ENCODE measurements at places on chromosomes 1 and 21.

DNA sequence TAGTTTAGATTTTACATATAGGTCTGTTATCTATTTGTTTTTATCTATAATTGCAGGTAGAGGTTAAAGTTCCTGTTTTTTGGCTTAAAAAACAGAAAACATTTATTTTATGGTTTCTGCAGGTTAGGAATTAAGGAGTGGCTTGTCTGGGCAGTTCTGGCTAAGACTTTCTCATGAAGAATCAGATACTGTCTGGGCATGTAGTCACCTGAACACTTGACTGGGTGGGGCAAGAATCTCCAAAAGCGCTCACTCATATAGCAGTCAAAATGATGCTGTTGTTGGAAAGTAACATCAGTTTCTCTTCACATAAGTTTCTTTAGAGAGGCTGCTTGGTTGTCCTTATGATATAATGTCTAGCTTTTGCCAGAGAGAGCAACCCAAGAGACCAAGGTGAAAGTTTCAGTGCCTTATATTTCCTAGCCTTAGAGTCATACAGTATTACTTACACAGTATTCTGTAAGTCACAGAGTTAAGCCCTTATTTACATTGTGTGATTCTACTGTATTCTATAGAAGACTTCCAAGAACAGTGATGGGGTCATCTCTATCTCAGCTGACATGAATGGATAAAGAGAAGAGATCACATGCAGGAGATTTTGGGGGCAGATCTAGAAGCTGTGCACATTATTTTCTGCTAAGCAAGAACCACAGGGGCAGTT is 125.4 kb upstream of the GPR52 start:
- no peak for DNase-seq

- DNase-seq = no peak
Observed at GRCh38 chr1:244100704-244101453, 49.8 kb downstream of the ZBTB18 start.

- DNase-seq = no peak
Observed at GRCh38 chr1:236514703-236515442, 8.9 kb upstream of the LGALS8 start.

GRCh38 chr1:222656391-222657155 is 38.7 kb downstream of the MIA3 start:
- DNase-seq = no peak

DNA sequence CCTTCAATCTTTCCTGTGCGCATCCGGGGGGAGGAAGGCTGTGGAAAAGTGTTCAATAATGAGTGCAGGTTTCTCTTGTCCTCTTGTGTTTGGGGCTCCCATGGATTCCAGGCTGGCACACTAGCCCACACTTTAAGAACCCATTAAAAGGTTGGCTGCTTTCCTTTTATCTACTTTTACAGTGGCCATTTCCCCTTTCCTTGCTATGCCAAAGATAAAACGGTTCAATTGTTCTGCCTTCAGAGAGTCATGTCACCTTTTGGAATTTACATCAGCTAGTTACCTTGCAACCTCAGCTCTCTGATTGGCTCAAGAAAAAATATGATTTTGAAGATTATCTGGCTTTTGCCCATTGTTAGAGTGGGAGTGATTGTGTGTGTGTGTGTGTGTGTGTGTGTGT is 182.3 kb downstream of the SDCCAG8 start:
- no peak for DNase-seq

- DNase-seq = no peak
Observed at GRCh38 chr1:203656796-203657747, 30.4 kb downstream of the ATP2B4 start.

DNA sequence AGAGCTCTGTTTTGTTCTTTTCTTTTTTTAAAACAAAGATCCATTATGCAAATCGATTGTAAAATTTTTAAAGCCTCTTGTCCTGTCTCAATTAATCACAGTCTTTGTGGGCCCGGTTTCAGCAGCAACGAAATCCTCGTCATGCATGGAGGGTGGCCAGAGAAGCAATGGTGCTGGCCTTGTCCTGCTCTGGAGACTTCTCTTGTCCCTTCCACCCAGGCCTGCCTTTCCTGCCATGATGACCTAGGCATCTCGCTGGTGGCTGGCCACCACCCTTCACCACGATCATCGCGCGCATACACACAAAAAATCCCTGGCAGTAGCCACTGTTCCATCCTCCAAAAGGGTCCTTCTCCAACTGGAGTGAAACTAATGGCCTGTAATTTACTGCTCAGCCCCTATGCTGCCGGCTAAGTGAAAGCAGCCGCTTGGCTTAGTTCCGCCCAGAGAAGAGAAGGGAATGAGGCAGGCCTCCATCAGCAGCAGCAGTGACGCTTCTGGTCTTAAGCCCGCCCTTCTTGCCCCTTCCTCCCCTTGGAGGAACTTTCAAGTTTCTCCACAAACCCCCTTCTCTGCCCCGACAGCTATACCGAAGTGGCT is 309.5 kb downstream of the NPHP4 start:
- no peak for DNase-seq

DNA sequence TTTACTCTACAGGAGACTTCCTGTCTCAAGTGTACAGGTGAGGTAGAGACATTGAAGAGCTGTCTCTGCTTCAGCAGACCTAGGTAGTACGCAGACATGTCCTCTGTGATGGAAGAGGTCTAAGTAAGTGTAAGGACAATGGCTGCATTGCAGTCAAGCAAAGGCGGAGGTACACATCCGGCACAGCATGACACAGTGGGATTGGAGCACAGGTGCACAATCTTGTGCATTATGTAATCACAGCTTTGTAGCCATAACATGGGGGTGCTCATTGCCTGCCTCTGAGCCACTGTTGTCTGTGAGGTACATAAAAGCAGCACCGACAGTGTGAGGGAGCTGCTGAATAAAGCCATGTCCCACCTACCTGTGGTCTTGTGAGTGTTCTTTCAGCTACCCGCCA is 66.4 kb upstream of the CCDC190 start:
- DNase-seq = no peak

- no peak for DNase-seq
Observed at GRCh38 chr1:247535402-247535801, 838 bp downstream of the OR2C3 start.

GRCh38 chr1:200033511-200034261 is 6.2 kb downstream of the NR5A2 start:
- no peak for DNase-seq

- no peak for DNase-seq
Observed at GRCh38 chr1:28926629-28927265, 12.4 kb downstream of the EPB41 start.

DNA sequence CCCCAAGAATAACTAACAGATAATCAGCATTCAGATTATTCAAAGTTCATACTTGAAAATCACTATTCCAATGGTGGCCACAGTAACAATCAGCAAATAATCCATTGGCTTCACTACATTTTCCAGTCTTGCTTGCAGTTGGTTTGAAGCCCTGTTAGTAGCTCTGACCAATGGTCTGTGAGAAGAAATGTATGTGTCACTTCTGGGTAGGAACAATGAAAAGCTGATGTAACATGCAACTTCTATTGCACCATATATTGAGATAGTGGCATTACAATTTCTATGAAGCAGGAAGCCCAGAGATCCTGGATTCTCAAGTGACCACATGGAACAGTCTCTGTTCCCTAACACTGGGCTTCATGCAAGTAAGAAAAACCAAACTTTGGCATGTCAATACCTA is 250.9 kb upstream of the DAB1 start:
- DNase-seq = no peak

- DNase-seq = no peak
Observed at GRCh38 chr1:246267896-246268295, 239.2 kb downstream of the SMYD3 start.

DNA sequence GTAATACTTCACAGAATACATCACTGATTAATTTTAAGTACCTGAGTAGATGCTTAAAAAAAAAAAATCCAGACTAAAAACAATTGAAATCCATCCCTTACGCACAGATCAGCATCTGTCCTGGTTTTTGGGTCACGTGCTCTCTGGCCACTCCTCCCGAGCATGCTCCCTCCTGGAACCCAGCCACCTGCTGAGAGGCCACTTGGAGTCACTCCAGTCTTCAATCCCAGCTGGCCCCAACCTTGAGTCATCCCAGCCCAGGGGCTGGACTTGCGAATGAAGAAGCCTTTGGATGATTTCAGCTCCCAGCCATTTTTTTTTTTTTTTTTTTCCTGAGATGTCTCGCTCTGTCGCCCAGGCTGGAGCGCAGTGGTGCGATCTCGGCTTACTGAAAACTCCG is 8.9 kb downstream of the MAP1LC3C start:
- DNase-seq = no peak

DNA sequence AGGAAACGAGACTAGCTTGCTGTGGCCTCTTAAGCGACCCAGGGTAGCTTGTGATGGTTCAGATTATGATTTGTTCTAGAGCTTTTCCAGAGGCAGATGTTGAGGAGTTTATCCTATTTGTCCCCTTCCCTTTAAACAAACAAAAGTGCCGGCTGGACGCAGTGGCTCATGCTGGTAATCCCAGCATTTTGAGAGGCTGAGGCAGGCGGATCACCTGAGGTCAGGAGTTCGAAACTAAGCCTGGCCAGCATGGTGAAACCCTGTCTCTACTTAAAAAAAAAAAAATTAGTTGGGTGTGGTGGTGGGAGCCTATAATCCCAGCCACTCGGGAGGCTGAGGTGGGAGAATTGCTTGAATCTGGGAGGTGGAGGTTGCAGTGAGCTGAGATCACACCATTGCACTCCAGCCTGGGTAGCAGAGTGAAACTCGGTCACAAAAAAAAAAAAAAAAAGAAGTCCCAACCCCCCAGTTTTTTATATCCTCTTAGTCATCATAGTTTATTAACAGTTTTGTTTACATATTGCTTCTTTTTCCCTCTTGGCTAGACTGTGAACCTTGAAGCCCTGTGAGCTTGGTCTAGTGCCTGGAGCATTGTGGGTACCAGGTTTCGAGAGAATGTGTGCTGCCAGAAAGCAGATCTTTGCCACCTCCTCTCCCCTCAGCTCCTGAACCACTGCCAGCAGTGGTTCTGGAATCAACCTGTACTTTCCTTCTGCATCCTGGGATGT is 29.8 kb downstream of the MAPKAPK2 start:
- DNase-seq = no peak

GRCh38 chr1:91790392-91790791 is 95.6 kb downstream of the TGFBR3 start:
- DNase-seq = no peak

GRCh38 chr1:165328136-165328535 is 28.4 kb downstream of the LMX1A start:
- no peak for DNase-seq

- no peak for DNase-seq
Observed at GRCh38 chr1:168467452-168467851, 76.3 kb downstream of the XCL2 start.

- no peak for DNase-seq
Observed at GRCh38 chr21:31771685-31772084, 39.8 kb upstream of the SCAF4 start.

DNA sequence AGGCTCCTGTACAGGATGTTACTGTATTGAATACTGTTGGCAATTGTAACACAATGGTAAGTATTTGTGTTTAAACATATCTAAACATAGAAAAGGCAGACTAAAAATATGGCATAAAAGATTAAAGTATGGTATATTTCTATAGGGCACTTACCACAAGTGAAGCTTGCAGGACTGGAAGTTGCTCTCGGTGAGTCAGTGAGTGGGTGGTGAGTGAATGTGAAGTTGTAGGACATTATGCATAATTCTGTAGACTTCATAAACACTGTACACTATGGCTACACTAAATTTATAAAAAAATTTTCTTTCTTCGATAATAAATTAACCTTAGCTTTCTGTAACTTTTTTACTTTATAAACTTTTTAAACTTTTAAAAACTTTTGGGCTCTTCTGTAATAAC is 13.7 kb upstream of the TRIM62 start:
- DNase-seq = no peak

GRCh38 chr1:210681158-210681557 is 352.5 kb downstream of the HHAT start:
- no peak for DNase-seq

DNA sequence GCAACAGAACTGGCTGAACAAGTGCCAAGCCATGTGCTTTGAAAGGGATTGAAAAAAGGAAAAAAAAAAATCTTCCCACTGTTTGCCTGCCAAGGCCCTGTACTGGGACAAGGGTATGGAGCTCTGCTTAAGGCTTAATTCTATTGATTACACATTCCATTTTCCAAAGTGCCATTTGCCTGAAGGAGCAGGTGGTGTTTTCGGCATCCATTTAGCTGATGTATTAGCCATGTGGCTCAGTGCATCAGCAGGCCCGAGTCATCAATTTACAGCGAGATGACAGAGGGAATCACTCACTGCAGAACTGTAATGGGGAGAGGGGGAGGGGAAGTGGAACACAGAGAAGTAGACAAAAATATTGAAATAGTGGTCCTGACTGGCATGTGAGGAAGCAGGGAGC is 144.2 kb upstream of the BEND5 start:
- no peak for DNase-seq

DNA sequence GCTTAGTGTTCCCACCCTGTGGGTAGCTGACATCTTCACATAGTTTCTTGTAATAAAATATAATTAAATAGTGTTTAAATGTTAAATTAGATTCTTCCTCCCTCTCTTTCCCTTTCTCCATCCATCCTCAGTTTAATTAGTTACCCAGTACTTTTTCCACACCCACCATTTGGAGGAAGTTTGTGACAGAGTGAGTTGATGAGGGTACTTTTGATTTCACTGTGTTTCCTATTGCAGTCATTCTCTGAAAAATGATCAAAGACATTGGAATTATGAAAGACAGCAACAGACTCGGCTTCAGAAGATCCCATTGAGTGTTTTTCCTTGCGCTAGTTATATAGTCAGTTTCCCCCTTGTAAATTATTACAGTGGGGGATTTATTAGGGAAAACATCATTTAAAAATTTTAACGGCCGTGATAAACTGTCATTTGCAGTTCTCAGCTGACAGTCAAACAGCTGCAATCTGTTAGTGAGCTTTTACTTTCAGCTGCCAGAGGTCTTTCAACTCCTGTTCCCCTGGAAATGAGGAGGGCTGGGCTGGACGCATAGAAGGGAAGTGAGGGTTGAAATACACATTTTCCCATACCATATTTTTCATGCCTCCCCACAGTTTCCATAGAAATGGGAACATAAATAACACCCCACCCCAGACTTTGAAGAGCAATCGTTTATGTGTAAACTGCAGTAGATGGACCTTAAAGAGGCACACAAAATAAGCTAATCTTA is 61.3 kb upstream of the CACYBP start:
- no peak for DNase-seq

GRCh38 chr1:158002022-158002630 is 8.7 kb downstream of the KIRREL1 start:
- no peak for DNase-seq

GRCh38 chr1:205294175-205294917 is 27.2 kb downstream of the NUAK2 start:
- no peak for DNase-seq

- DNase-seq = no peak
Observed at GRCh38 chr1:34378968-34379856, 202.5 kb downstream of the C1orf94 start.

- no peak for DNase-seq
Observed at GRCh38 chr1:36562181-36562685, 79.5 kb upstream of the CSF3R start.

GRCh38 chr21:33383056-33383888 is 19.9 kb upstream of the IFNGR2 start:
- DNase-seq = peak; percentile 49

- no peak for DNase-seq
Observed at GRCh38 chr1:197924516-197925123, 7.4 kb downstream of the LHX9 start.

GRCh38 chr1:156498432-156499193 is 2.0 kb downstream of the MEF2D start:
- no peak for DNase-seq
